Stimulated activated CD8-positive, alpha-beta memory T cell treated with anti-CD3 and anti-CD28 coated beads, Interleukin-12 subunit alpha, Interleukin-12 subunit beta, amount 100 ng/mL, for 1 hour (primary cell): ENCODE measurements at places on chromosomes 3 and 15.

DNA sequence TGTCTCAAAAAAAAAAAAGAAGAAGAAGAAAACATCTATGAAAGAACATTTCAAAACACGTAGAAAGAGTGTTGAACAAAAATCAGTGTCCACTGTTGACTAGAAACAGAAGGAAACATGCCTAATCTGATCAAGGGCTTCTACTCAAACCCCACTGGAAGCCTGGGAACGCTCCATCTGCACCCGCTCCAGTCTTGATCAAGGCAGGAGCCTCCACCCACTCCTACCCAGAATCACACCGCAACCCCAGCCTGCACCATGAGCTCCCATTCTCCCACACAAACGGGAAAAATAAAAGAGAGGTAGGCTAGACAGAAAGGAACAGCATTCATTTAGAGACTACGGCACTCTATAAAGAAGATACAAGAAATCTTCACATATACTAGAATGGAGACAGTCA is 40.9 kb upstream of the OCA2 start:
- DNase-seq: no peak

DNA sequence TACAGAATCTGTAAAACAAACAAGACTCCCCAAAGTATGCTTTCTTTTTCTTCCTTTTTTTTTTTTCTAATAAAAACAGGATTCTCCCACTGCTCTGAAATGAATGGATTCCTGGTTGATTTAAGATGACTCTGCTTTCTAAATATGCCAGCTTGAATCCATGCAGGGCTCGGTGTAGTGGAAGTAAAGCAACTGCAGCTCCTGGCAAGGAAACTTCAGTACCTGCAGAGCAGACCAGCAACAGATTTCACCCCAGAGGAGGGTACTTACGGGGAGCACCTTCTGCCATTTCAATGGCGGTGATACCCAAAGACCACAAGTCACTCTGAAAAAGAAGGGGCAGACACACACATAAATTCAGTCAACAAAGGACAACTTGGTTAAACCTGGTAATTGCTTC is 150.5 kb upstream of the SLC2A2 start:
- DNase-seq: no peak

- no peak for DNase-seq
Observed at GRCh38 chr3:105365391-105366325, 1.1 kb upstream of the ALCAM start.

GRCh38 chr3:27721717-27722564 is at the start of gene EOMES:
EOMES (minus strand) TSS chr3:27722323; CDS start chr3:27722294, 29 bp downstream.
- DNase-seq: peak; percentile 55

- no peak for DNase-seq
Observed at GRCh38 chr3:96986241-96986640, 171.8 kb downstream of the EPHA6 start.

DNA sequence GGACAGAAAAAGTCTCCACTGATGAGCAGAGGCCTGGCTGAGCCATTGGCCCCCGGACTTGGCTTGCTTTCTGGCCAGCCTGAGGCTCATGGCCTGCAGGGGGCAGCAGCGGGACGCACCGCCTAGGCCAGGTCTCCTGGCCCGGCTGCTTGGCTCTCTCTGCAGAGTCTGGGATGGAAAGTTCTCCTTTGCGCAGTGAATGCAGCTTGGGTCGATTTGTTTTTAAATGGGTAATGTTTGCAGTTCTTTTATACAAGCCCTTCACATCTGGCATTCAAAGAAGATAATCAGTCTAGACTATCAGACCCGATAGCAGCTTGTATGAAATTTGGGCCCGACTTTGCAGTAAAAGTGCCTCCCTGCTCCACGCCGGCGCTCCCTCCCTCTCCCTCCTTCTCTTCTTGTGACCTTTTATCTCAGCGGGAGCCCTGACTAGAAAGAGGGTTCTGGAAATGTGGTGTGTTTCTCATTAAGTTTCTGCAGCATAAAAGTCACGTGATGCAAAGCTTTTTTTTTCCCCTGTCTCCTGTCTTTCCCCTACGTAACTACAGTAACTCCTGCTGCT is 59.9 kb downstream of the ZNF621 start:
- DNase-seq: peak; percentile 35

GRCh38 chr15:83206526-83207008 is 1.1 kb downstream of the HDGFL3 start:
- DNase-seq: no peak

GRCh38 chr3:66270701-66271100 is 49.9 kb downstream of the SLC25A26 start:
- DNase-seq: no peak

- DNase-seq: no peak
Observed at GRCh38 chr3:40229963-40230362, 79.5 kb upstream of the EIF1B start.

- DNase-seq: no peak
Observed at GRCh38 chr3:183244981-183245476, 8.0 kb upstream of the B3GNT5 start.

DNA sequence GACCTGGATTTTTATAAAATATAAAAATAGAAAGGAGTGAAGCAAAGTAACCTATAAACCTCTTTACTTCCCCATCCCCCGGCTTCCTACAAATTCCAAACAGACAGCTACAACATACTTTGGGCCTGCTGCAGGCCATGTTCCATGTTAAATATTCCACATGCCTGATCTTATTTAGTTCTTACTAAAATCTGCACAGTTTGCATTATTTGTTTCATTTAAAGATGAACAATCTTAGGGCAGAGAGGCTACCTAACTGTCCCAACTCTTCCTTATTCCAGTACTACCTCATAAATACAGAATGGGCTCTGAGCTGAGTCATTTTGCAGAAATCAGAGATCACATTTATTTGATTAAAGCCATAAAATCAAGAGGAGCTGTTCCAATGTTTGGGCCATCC is 665.0 kb downstream of the PDCD6IP start:
- no peak for DNase-seq

GRCh38 chr3:172591876-172592771 is 68.9 kb upstream of the TNFSF10 start:
- DNase-seq: peak; percentile 52

DNA sequence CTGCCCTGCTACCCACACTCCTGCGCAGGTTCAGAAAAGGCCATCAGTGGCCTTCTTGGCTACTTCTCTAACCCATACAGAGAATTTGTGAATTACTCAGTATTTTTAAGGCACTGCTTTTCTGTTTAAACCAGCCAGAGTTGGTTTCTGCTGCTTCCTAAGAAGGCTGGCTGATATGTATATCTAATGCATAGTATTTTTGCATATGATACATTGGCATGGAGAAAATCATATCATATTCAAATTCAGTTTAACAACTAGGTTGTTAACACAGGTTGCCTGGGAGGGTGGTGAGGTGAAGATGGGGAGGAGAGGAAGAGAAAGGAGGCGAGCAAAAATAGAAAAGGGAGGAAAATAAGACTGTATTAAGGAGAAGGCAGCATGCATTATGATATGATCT is 132.8 kb upstream of the ADPGK start:
- no peak for DNase-seq

DNA sequence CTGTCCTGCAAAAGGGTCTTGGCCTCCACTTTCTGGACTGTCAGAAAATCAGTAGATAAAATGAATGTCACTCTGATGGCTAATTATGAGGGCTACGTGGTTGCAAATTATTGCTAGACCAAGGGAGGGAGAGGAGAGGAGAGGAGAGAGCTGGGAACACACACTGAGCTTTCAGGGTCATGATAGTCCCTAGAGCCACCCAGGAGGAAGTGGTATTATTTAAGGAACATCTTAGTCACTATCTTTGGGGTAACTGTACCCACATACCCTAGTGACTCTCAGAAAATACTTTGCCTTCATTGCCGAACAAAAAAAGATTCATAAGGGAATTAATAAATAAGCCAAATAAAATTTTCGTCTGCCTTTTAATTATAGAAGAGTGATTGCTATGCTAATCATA is 642.3 kb upstream of the CFAP20DC start:
- no peak for DNase-seq
